ENCODE measurements at places on chromosomes 3 and 15.
A peak's percentile ranks its signal among the peaks of the same experiment; 100 is the strongest.

DNA sequence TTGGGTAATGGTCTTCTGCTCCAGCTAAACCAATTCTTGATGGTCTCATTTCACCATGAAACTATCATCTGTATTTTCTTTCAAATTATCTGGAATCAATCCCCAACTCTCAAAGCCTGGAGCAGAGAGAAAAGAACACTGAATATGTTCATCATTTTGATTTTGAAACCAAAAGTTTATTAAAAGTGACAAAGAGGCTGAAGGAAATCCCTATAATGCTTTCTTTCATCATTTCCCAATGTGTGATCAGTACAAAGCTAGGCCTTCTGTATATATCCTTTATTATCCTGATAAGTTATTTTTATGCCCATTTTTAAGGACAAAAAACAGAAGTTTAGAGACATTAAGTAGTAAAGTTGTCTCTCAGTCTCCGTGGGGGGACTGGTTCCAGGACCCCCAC, 50.1 kb upstream of the MBNL1 start:
- no peak for DNase-seq

GRCh38 chr3:177300039-177300833, 103.0 kb upstream of the TBL1XR1 start:
- no peak for DNase-seq

DNA sequence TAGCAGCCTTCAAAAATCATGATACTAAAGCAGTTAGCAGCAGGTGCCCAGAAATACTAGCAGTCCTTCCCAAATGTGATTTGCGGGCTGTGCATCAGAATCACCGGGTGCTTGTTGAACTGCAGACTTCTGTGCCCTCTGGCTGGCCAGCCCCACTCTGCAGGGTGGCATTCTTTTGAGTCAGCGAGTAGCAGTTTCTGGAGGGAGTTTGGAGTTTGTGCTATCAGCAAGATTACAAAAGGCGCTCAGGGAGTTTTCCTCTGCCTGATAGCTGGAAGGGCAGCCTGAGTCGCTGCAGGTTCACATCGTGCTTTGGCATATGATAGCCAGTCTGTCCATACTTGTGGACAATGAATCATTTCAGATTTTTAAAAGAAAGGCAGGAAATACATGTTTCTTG, 57.6 kb downstream of the CLDN11 start:
- no peak for DNase-seq

DNA sequence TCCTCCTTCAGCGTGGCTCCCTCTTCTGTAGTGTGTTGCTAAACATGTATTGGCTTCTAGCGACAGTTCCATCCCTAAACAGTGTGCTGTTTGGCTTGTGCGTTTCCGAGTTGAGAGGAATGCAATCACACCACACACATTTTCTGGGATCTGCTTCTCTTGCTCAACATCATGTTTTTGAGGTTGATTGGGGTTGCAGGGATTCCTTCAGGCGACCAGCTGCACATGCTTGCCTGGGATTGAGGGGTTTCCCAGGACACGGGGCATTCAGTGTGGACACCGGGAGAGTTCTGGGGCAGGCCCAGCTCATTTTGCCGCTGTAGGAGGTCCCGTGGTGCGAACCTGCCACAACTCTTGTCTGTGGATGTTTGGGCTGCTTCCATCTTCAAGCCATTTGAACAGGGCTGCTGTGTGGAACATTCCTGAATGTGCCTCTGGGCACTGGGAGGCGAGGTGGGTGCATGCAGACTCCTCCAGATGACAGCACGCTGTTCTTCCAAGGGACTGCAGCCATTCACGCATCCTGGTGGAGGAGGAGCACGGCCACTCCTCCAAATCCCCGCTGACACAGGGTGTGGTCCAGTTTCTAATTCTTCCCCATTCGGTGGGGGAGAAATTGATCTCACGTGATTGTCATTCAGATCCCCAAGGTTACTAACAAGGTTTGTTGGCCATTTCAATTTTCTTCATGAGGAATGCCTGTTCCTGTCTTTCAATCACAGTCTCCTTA, 82.8 kb downstream of the PLXNA1 start:
- no peak for DNase-seq

GRCh38 chr3:99602183-99602582, 36.2 kb upstream of the COL8A1 start:
- DNase-seq: no peak

GRCh38 chr3:133948131-133948810, 52.6 kb upstream of the RAB6B start:
- DNase-seq: no peak

DNA sequence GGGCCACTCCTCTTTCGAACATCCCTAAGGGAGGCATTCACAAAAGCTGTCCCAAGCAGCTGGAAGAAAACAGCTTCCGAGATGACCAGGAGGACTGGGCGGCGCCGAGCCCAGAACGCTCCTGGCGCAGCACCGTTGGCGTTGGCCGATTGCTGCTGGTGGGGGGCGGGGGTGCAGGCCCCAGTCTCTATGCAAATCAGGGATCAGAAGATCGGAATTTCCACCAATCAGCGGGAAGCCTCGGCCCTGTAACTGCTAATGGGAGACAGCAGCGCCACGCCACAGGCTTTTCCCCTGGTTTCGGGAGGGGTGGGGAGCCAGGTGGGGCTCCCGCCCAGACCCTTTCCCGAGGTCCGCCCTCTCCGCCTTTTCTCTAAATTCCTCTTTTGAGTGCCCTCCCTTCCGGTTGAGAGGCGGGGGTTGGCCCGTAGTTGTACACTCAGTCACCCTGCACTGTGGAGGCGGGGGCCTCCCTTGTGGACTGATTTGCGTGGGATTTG, 27.0 kb downstream of the HMCES start:
- DNase-seq: peak; percentile 56

GRCh38 chr3:81484520-81484919, 276.9 kb downstream of the GBE1 start:
- no peak for DNase-seq

DNA sequence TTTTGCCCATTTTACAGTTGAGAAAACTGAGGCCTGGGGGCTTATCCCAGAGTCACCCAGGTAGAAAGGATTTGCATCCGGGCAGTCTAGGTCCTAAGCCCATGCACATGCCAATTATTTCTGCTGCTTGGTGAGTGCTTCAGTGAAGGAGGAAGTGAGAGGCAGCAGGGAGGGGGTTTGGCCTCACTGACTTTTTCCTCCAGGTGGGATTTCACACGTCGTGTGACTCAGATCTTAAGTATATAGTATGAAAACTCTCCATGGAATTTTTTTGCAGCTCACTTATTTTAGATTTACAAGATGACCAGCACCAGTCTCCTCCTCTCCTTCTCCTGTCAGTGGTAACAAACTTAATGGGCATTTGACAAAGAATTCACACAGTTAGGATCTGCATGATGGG, 4.6 kb downstream of the ITGA11 start:
- no peak for DNase-seq

DNA sequence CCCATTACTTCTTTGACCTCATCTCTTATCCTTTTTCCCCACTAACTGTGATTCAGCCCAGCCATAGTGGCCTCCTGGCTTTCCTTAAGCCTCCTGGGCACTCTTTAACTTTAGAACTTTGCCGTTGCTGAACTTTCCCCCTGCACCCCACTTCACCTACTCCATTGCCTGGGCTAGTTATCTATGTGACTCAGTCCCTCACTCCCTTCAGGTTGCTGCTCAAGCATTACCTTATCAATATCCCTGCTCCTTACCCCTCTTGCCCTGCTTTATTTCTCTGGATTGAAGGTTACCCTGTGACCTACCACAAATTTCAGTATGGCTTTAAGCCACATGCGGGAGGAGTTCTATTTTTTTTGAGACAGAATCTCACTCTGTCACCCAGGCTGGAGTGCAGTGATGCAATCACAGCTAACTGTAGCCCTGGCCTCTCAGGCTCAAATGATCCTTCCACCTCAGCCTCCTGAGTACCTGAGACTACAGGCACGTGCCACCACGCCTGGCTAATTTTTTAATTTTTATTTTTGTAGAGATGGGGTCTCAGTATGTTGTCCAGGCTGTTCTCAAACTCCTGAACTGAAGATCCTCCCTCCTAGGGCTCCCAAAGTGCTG, 3.4 kb downstream of the MON1A start:
- DNase-seq: no peak

DNA sequence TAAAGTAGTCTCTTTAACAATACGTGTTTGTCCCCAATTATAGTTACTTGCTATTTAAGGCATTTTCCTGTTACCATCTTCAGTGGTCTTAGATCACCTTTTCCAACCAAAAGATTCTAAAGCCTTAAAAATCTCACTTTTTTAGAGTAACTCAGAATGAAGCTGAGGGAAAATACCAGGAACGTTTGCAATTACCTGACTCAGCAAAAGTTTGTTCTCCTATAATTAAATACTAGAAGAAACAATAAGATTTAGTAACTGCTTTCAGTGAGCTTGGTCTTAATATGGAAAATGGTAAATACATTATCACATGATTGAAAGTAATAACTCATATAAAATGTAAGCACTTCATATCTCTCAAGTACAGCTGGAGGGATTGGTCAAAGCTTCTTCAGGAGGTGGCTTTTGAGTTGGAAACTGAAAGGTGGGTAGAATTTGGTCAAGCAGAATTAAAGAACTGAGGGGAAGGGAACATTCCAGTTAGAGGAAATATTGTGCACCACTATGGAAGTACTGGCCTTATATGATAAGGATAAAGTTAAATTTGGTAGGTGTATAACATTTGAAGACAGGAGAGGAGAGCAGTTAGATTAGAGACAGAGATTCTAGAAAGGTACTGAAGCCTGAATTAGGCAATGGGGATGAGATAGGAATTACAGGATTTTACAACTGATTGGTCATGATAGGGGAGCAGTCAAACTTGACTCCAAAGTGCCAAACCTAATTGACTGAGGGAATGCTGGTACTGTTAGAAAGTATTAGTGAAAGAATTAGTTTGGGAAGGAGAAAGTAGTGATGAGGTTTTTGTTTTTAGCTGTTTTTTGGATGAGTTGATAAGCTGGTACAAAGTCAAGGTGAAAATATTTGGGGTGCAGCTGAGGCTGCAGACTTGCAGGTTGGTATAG, 21.9 kb downstream of the TSC22D2 start:
- no peak for DNase-seq

DNA sequence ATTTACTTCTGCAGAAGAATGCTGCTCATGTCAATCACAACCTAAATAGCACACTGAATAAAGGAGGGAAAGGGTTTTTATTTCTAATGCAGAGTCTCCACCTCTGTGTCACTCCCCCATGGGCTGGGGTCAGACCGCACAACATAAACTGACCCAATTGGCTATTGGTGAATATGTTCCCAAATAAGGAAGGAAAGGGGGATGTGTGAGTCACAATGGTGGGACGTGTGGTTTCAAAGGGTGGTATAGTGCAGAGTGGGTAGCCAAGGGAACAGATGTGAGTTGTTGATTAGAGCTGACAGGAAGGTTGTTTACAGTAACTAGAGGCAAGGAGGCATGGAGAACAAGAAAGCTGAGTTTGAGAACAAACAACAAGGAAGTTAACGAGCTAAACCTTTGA, 491.8 kb downstream of the ZPLD1 start:
- no peak for DNase-seq

DNA sequence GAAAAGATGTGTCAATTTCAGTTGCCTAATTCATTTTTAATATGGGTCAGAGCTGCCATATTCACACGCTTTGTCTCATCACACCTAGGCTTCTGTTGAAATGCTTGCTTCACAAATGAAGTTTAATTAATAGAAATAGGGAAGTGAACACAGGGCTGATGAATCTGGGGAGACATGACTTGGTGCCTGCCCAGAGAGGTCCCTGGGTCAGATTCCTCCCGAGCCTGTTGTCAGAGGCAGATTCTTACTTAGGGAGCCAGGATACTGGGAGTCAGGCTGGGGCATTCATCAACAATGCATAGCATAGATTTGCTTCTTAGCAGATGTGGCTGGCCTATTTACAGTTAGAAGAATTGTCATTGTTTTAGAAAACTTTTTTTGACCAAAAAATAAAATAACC, 90.6 kb downstream of the CACNA1D start:
- DNase-seq: no peak

GRCh38 chr3:56296361-56296760, 171.9 kb downstream of the ERC2 start:
- no peak for DNase-seq

GRCh38 chr3:56884387-56884786, 82.6 kb upstream of the ARHGEF3 start:
- no peak for DNase-seq

DNA sequence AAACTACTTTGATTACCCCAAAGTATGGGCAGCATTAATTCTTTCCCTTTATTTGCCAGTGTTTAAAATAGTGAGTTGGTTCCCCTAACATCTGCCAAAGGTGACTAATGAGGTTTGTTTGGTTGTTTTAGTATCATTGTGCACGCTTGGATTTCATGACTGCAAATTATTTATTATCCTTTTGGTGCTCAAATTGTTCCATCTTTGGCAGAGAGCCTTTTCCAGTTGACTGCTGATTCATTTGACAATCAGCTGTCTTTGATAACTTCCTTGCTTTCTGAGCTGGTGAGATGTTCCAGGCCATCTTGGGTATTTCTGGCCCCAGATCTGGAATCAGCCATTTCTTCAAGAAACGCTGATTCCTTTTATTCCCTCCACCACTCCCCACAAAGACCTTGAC, 8.9 kb downstream of the DLEC1 start:
- DNase-seq: no peak

DNA sequence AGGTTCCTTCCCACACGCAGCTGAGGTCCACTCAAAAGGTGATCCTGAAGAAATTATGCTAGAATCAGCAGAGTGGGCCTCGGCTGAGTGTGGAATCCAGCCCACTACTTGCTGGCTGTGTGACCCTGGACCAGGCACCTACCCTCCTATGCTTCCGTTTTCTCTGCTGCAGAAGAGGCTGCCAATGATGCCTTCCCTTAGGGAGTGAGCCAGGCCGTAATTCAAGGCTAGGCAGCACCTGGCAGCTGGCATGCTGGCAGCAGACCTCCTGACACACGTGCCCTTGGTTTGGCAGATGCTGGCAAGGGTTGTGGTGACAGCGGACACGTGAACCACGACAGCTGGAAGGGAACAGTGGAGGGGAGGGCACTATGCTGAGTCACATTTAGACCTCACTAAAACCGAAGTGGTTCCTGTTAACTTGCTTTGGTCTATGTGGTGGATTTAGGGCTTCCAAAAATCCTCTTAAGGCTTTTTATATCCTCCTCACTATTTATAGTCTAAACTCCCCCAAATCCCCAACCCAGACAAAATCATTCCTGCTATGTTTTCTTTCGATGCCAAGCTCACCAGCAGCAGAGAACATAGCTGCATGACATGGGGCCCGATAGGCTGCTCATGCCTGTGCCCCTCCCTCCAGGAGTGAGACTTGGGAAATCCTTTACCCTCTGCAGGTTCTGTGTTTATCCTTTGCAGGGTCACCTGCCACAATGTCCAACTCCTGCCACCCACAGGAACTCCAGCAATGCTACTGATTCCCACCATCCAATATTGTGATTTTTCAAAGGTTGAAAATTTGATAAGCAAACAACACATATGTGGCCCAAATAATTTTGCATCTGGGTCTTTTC, 10.6 kb upstream of the PCSK6 start:
- no peak for DNase-seq

GRCh38 chr3:42140665-42141203, 49.6 kb downstream of the TRAK1 start:
- no peak for DNase-seq

- no peak for DNase-seq
These were observed 88.0 kb downstream of the NUP210 start for GRCh38 chr3:13332158-13332557.

GRCh38 chr3:141724186-141724585, 13.9 kb upstream of the RNF7 start:
- DNase-seq: no peak

Data from fibroblast of skin of left biceps (primary cell).